Kidney glomerular epithelial cell (primary cell): ENCODE measurements at places on chromosomes 7 and 10.

DNA sequence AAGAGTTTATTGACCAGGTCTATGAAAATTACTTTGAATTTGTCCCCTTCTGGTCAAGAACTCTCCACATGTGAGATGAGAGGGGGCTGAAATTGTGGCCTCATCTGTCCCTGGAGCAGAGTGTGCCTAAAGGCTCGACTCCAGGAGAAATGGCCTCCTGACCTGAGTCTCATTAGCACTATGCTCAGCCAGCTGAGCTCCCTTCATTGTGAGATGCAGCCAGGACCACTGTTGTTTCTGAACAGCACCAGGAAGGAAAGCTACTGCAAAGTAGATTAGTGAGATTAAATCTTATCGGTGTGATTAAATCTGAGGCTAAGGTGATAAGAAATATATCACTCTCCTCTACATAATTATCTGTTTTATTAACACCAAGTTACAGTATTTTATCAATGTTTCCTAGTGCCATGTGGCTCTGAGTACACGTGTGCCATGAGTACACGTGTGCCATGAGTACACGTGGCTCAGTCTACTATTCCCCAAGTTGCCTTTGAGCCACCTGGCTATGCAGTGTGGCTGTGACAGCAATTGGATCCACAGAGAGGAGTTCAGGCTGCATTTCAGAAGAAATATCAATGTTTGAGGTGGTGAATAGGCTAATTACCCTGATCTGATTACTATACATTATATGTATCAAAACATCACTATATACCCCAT lies 126.9 kb downstream of the IPMK start:
- DNase-seq, result no peak

DNA sequence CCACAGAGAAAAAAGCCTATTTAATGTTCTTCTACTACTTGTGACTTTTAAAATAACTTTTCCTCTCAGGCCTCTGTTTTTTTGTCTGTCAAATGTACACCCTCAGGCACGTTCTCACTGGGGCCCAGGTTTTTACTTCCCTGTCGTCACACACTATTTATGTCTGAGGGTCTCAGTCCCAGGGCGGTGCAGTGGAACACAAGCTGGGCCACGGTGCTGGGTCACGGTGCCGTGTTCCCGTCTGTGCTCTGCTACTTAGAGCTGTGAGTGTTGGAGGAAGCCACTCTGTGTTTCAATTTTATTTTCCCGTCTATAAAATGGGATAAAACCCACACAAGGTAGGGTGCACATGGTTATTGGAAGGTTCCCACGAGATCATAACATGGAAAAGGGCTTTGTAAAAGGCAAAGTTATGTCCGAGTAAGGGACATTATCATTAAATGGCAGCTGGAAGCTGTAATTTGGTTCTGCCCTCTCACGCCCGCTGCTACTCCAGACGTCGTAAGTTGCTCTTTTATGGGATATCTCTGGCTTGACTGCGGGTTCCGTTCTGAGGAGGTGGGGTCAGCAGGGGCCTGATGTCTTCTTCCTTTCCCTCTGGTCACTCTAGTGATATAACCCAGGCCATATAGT lies 25.2 kb downstream of the ZNF775 start:
- no peak for DNase-seq

GRCh38 chr7:129072479-129073011 lies 17.6 kb upstream of the TNPO3 start:
- DNase-seq, result no peak

DNA sequence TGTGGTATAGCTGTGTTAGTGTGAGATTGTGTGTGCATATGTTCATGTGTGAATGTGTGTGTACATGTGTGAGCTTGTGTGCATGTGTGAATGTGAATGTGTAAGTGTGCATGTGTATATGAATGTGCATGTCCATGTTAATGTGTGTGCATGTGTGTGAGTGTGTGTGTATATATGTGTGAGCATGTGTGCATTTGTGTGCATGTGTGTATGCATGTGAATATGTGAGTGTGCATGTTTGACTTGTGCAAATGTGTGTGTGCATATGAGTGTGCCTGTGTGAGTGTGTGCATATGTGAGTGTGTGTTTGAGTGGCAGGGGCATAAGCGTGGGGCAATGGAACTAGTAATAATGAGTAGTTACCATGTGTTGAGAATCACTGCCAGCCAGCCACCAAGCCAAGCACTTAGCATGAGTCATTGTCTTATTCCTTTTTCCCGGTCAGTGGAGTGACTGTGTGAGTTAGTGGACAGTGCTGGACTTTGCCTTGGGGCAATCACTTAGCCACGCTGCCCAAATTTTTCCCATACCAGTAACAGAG lies 46.3 kb upstream of the SHH start:
- DNase-seq, result peak; percentile 25

- DNase-seq, result no peak
Observed at GRCh38 chr7:95517458-95517857, 31.7 kb downstream of the ASB4 start.

GRCh38 chr10:116671274-116671926 lies 50.6 kb downstream of the PNLIPRP2 start:
- DNase-seq, result no peak

DNA sequence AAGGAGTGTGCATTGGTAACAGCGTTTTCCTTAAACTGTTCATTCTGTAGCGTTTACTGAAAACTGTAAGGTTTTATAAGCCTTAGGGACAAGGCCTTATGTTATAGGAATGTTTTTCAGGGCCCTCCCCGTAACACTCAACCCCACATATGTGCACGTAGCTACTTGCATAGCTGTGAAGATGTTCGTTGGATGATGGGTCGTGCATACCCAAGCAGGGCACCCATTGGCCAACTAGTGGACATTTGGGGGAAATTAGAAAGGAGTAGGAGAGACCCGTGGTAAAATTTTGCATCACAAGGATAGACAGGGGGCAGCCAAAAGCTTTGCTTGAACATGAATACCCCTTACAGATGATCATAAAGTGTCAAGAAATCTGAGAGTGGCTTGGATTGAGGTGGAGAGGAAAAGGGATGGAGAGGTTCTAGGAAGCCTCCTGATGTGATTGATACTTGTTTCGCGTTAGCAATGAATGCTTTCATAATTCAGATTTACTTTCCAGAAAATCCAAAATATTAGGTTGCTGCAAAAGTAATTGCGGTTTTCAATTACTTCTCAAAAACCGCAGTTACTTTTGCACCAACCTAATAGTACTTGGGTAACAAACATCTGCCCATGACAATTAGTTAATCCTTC lies 878 bp downstream of the SEC61A2 start:
- peak; percentile 59 for DNase-seq

- DNase-seq, result no peak
Observed at GRCh38 chr10:112507046-112507445, 60.0 kb downstream of the VTI1A start.

DNA sequence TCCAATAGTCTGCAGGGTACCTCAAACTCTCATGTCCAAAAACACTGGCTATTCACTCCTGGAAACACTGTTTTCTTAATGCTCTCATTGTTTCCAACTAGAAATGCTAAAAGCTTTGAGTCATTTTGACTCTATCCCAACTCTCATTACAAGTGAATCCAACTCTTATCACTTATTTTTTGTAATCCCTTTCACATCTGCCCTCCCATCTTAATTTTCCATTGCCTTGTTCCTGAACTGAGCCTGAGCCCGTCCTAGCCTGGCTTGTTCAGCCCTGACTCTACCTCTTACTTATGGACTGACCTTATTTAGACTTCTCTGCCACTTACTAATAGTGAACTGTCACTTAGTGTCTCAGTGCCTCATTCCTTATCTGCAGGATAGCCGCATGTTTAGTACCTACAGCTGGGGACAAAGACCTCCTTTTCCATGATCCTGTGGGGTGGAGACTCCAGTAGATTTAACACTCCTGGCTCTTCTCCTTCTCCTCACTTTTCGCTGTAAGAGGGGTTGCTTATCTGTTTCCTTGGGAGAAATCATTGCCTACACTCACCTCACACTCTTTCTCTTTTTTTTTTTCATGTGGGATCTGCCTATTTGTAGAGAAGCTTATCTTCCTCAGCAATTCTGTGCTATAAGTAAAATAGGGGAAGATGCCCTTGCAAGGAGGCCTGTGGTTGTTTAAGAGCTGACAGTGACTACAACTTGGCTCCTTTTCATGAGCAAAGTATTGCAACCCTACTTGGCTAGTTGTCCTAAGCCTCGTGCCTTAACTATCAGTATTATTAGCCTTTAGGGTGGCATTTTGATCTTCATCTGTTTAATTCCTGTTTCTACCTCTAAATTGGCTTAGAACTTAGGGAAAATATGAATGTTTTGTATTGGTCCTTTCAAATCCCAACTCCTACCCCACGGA lies 56.4 kb downstream of the SLC16A12 start:
- no peak for DNase-seq

- no peak for DNase-seq
Observed at GRCh38 chr7:158828133-158829020, 932 bp downstream of the ESYT2 start.

DNA sequence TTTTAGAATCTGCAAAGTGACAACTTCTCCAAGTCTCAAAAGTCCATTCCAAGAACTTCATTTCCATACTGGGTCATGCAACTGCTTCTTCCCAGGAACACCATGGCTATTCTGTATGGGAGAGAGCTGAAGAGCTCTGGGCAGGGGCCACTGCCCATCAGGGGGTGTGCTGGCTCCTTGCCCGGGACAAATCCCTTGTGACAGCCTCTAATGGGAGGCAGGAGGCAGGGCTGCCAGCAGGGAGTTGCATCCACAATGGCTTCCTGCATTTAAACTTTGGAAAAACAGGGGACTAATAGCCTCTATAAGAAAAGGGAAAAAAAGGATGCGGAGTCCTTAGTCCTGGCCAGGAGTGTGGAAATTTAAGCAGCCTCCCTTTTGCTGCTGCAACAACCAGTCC lies 18.4 kb upstream of the FRMD4A start:
- DNase-seq, result no peak

- DNase-seq, result no peak
Observed at GRCh38 chr7:129789652-129790051, 163.1 kb downstream of the UBE2H start.

- DNase-seq, result no peak
Observed at GRCh38 chr10:113751181-113751732, at the start of gene PLEKHS1. Gene PLEKHS1 (plus strand): TSS chr10:113751682. CDS start chr10:113755278, 3,596 bp downstream.

GRCh38 chr7:30465811-30466180 lies 12.8 kb downstream of the NOD1 start:
- DNase-seq, result no peak

DNA sequence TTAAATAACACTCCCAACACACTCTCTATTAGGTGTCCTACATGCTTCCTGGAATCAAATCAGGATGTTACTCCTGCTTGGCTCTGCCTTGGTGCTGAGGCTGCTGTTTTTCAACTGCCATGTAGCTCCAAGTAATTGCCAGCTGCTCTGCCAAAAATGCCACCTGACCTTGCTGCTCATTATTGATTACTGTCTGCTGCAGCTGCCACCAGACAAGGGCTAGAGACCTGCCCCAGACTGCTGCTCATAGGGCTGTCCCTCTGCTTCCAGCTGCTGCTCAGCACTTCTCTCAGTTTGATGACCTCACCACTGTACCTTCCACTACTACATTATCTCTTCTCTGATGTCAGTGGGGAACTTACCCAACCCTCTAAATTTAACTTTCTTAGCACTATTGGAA lies 102.5 kb downstream of the PCLO start:
- DNase-seq, result no peak

GRCh38 chr10:23918839-23919238 lies 290.1 kb upstream of the KIAA1217 start:
- peak; percentile 33 for DNase-seq

DNA sequence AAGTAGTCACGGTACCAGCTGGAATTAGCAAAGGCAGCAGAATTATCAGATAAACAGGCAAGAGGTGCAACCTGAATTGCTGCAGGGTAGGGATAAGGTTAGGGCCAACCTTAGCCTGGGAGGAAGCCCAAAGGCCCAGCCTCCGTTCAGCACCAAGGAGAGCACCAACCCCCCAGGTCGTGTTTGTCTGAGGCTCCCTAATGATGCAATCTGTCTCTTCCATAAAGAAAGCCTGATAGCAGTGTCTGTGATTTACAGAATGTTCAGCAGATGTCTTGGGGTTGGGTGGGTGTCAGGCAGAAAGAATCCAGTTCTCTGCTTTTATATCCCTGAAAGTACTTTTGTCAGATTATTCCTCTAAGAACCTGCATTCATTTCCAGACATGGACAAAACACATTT lies 328.4 kb upstream of the AOAH start:
- DNase-seq, result peak; percentile 12

GRCh38 chr10:75547391-75548298 lies 116.2 kb downstream of the LRMDA start:
- DNase-seq, result peak; percentile 81

GRCh38 chr7:130938661-130939060 lies 204.7 kb upstream of the KLF14 start:
- no peak for DNase-seq

DNA sequence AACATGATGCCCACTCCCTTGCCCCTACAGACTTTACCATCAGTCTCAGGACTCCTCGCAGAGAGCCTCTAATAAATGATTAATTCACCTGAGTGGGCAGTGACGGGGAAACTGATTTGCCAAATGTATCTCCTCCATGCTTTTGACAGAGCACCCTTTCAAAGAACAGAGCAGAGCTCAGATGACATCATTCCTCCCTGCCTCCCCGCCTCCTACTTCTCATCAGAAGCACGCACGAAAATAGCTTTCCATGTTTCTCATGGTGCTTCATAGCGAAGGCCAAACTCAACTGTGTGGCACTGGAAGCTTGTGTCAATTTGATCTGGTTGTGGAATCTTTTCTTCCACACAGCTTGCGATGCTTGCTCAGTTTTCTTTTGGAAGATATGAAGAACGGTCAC lies 442.5 kb downstream of the RPS24 start:
- no peak for DNase-seq

- no peak for DNase-seq
Observed at GRCh38 chr10:74755273-74755672, 71.1 kb upstream of the KAT6B start.

DNA sequence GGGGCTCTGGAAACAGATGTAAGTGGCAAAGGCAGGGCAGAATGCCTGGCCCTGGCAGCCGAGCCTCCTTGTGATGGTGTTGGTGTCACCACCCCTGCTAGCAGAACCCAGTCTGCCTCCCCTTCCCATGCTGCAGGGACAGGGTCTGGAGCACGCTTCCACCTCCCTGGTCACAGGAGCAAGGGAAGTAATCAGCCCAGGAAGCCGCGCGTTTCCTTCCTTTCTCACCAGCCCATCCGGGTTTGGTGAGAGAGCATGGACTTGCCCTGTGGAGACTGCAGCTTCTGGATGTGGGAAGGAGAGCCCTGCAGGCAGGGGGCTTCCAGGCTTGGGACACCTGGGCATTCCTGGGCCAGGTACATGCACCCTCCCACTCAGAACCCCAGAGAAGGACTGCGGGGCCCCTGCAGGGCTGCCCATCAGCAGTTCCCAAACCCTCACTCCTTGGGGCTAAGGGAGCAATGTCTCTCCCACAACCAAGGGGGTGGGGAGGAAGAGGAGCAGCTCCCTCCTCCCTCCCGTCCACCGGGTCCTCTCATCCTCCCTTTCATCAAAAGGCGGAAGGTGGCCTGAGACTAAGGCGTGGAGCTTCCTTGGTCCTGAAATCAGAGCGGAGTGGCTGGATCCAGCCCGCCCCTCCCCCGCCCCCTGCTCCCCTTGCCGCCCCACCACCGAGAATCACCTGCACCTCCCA lies 1.8 kb downstream of the MMRN2 start:
- DNase-seq, result no peak

DNA sequence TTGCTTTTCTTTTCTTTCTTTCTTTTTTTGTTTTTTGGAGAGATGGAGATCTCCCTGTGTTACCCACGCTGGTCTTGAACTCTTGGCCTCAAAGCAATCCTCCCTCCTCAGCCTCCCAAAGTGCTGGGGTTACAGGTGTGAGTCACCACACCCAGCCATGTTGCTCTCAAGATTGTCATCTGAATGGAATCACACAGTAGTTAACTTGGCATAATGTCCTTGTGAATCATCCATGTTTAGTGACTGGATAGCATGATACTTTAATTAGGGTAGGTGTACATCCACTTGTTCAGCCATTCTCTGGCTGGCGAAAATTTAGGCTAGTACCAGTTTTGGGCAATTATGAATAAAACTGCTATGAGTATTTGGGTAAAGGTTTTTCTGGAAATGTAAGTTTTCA lies 15.4 kb upstream of the GRB10 start:
- DNase-seq, result no peak
